ENCODE measurements at places on chromosomes 12 and 14.

- no peak for DNase-seq
These were observed 30.4 kb downstream of the XRCC3 start for GRCh38 chr14:103684871-103685270.

DNA sequence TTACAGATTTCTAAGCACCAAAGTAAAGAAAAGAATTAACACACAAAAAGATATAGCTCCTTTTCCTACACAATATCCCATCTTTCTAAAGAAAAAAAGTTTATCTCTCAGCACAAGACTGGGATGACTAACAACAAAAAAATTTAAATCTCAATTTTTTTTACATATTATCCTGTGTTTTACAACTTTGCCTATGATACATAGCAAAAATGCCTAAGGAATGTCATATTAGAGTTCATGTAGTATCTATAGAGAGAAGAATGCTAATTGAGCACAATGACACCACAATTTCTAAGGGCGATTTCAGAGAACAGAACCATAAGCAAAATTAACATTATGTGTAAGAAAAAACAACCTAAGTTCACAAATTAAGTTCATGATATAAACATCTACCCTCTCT lies 16.3 kb downstream of the C2CD5 start:
- no peak for DNase-seq

DNA sequence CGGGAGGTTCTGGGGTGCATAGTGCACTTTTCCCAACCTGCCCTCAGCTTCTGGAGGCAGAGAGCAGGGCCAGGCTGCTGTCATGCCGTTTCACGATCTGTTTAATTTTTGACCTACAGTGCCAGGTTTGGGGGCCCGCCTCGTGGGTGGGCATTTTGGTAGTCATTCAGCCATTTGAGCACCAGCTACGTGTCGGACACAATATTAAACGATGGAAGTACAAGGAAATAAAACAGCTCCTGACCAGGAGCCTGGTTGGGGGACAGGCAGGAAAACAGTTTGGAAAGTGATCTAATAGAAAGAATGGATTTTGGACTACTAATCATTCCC lies 708 bp downstream of the FNTB start:
- no peak for DNase-seq

DNA sequence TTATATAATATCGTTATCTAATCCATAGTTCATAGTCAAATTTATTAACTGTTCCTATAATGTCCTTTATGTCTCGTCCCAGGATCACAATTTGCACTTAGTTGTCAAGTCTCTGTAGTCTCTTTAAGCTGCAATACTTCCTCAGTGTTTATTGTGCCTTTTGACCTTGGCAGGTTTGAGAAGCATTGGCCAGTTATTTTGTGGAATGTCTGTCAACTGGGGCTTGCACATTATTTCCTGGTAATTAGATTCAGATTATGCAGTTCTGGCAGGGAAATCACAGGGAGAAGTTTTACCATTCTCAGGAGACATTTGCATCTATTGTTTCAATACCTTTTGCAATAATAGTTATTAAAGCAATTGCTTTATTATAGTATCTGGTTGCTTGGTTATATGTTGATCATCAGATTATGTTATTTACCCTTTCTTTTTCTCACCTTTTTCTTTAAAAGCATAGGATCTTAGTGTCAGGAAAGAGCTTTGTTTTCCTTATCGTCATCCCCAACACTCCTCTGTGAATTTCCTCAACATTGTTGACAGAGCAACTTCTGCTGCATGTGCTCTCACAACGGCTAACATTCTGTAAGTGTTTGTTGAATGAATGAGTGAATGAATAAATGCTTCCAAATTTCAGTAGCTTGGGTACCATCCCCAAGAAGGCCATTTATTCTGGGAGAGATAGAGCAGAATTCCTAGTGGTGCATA lies 3.7 kb upstream of the ART4 start:
- no peak for DNase-seq

DNA sequence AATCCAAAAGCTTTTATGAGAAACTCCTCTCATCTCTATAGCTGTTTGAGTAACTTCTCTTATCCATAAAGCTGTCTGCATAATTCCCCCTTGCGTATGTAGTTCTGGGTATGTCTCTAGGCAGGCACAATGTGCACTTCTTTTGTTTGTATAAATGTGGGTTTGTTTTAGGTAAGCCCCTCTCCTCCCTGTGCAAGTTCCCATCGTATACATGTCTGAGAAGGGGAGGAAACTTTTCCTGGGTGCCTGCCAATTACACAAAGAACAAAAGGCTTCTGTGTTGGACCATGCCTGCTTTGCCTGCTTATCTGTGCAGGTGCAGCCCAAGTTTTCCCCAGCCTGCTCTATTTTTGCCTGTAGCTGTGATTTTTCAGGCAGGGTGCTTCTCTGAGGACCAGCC lies 96.7 kb downstream of the CCER1 start:
- DNase-seq, result no peak

DNA sequence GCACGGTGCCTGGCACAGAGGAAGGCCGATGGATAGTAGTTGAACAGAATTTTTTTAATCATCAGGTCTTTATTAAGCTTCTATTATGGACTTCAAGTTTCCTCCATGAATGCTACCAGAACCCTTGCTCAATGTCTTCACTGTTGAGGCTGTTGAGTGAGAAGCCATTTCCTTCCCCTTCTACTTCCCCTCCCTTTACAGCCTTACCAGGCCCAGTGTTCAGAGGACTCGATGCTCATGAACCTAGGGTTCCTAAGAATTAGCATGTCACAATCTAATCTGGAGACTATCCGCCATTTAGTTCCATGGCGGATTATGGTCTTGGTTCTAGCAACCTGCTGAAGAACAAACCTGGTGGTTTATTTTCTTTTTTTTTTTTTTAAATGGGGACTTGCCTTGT lies 17.7 kb downstream of the ETV6 start:
- DNase-seq, result no peak

- DNase-seq, result no peak
These were observed 4.3 kb upstream of the CD63 start for GRCh38 chr12:55733021-55733555.

Measured in skeletal muscle cell (primary cell).